Activated naive CD8-positive, alpha-beta T cell treated with anti-CD3 and anti-CD28 coated beads for 36 hours (primary cell): ENCODE measurements at places on chromosomes 13 and 19. TPM values are rescaled to one million over a fixed set of nuclear protein-coding genes. Genes with fewer than 3 reads are reported as not detected.

DNA sequence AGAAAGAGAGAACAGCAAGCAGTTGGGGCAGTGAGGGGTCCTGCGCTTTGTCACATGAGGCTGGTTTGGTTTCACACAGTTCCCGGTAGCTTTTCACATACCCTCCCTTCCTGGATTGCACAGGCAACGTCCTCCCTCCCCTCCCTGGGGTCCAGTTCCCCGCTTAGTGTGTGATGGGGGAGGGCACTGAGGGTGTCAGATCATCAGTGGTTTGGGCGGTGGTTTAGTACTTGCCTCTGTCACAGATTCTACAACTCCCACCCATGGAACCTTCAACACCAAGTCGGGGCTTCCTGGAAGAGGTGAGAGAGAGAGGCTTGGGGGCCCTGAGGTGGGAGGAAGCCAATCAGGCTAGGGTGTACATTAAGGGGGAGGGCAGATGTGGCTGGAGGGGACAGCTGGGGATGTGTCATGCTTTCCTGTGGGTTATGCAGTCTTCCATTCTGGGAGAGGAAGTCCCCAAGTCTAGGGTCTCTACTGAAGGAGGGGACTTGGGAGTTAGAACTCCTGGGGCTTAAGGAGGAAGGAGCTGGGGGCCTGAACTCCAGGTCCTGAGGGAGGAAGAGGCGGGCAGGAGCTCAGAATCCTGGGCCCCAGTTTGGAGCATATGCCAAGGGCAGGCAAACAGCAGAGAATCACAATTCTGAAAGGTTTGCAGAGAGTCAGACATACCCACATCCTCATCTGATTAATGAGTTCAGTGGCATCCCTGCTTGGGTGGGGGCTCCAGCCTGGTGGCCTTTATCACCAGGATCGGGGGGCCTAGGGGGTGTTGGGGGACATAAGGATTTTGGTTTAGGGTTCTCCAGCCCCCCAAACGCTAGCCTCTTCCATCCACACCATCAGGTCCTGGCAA is at the start of gene NKG7:
TSS of gene NKG7 (minus strand) at position 6 of the 856 bp plus-strand sequence. CDS start 119 bp downstream, outside the sequence.
- peak; percentile 89 for DNase-seq

The FFAR2 gene
- total RNA-seq = not detected

The CALR gene
- 688 TPM for total RNA-seq

DNA sequence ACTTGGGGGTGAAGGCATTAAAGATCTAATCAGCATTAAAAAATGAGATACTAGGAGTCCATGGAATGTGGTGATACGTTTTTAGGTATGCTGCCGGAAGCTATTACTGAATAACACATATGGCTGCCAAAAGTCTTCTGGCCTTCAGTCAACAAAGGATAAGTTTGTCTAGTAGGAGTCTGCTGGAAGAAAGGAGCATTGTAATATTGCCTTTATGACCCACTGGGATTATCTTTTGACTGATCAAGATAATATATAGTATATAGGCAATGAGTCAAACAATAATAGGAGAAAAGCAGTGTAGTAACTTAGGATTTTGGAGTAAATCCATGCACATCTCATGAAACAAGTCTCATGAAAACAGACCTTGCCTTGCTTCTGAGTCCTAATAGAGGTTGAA is 295.4 kb downstream of the SLITRK6 start:
- no peak for DNase-seq

DNA sequence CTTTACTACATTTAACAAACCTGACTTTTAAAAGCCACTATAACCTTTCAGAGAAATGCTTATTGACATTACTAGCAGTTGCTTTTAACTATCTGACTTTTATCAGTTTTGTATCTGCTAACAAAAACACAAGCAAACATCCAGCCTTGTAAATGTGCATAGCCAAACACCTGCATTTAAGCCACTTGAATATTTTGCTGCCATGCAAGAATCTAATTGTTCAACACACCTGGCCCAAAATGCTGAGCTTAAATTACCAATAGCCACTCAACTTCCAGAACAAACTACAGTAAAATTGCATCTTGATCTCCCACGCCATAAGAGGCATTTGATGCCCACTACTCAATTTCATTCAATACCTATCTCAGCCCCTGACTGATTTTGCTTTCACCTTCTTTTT is 9.3 kb downstream of the ZIC5 start:
- DNase-seq = no peak

The ZNF439 gene
- 6.0 TPM for total RNA-seq

The SIGLECL1 gene
- total RNA-seq = not detected

The LAIR2 gene
- 2.4 TPM for total RNA-seq

DNA sequence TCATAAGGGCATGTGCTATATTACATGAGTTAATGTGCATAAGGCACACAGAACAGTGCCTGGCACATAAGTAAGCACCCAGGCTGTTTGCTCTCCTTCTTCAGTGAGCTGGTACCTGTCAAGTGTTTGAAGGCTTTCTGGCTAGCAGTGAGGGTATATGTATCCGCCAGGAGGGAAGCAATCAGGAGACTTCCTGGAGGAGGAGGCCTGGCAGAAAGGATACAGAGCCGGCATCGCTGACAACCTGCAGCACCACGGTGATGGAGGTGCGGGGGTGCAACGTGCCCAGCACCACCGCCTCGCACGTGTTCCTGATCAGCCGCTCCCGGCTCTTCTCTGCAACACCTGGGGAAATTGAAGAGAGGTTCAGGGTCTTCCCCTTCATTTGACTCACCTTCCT is 5.5 kb downstream of the EXOSC5 start:
- DNase-seq = no peak
